DMS79 (cell line): ENCODE measurements at places on chromosomes 16 and 17.

- DNase-seq: no peak
Observed at GRCh38 chr16:51184702-51185433, 33.8 kb upstream of the SALL1 start.

DNA sequence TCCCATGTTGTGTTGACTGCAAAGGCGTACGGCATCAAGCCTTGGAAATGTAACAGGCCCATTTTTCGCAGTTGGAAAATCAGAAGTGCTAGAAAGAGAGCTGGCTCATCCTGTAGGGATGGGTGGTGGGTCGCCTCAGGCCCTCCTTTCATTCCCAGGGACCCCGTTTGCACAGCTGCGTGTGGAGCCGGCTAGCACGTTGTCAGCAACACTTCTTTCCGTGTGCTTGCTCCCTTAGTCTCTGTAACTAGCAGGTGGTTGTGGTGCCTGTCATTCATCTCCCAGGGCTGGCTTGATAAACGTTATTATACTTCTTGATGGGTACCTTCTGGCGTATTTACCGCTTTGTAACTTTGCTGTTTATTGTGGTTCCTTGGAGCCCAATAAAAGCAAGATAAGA lies 239.0 kb upstream of the CACNG5 start:
- no peak for DNase-seq

DNA sequence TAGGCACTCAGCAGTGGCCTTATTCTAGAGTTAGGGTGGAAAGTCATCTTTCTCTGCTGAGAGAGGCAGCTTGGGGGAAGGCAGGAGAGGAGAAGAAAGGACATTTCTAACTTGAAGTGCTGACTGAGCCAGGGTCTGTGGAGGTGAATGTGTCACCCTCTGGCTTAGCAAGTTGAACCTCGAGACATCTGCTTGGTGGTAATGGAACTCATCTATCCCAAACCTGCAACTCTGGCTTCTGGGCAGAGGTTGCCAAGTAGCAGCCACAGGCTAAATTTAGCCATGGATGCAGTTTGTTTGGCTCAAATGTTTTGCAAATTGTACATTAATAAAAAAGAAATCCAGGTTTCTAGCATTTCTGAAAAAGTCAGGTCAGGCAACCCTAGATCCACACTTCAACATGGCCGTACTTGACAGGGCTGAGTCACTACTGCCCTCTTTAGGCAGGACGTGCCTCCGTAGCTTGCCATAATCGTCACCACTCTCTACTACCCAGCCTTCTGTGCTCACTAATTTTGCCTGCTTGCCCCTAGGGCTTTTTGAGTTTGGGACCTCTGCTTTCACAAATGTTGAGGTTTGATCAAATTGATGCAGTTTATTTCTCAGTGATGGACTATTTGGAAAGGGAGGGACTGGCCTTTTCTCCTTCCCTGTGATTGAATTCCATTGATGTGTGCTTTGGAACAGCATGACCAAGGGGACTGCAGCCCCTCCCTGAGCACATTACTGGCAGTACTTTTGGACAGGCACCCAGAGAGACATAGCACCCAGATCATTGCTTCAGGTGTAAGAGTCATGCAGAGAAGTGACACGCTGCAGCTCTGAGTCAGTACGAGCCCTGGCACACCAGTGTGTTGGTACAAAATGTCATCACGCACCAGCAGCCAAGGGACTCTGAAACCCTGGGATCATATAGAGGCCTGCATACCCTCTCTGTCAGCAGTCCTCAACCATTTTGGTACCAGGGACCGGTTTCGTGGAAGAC lies 5.2 kb downstream of the CDH13 start:
- no peak for DNase-seq

GRCh38 chr16:85146922-85147651 lies 34.8 kb upstream of the CIBAR2 start:
- DNase-seq: no peak

GRCh38 chr16:57834936-57835335 lies 32.6 kb upstream of the KIFC3 start:
- no peak for DNase-seq
